ENCODE measurements at places on chromosomes 2 and 18.

DNA sequence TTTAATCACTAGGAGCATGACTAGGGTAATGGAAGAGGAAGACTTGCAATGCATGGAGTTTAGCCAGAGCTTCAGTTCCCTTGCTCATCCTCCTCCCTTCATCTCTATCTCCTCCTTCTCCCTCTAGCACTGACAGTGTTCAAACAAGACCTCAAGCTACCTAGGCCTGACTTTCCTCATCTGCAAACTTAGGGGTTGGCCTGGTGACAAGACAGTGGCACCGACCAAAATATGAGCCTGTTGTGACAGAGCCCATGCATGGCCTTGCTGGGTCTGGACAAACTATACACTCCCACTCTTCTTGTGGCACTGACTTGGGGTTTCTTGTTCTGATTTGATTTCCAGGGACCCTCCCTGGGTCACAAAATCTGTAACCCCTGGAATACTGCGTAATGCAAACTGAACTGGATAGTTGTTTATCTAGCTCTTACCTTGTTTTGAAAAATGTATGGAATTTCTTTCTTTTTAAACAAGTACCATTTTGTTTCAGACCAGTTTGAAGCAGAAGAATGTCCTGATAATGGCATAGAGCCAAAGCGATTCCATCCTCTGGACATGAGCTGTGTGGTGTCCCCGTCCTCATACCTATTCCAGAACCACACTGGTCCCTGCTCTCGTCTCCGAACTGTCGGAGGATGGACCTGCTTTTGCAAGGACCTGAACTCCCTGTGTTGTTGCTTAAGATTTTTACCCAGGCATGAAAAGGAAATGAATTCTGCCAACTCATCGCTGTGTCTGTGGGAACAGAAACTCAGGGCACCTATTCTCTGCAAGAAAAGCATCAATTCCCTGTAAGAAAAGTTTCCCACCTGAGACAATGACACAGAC lies 33.4 kb upstream of the PPP4R1 start:
- peak; percentile 8 for DNase-seq

DNA sequence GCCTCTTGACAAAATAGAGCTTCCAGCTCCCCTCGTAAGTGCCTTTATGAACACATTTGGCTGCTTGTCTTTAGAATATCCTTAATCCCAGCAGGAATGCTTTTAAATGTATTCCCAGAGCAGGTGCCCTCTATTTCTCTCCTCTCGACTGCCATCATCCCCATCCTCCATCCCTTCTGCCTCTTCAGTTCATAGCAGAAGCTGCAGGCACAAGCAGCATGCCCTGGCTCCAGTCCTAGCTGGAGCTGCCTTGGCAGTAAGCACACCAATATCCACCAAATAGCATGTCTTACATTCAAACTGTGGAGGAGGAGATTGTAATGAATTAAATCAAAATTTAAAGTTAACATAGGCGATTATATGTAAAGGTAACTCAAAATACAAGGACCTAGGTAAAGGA lies 891.3 kb upstream of the SLC39A10 start:
- DNase-seq, result no peak

- no peak for DNase-seq
These were observed 101.7 kb upstream of the PGAP1 start for GRCh38 chr2:197028230-197028629.

DNA sequence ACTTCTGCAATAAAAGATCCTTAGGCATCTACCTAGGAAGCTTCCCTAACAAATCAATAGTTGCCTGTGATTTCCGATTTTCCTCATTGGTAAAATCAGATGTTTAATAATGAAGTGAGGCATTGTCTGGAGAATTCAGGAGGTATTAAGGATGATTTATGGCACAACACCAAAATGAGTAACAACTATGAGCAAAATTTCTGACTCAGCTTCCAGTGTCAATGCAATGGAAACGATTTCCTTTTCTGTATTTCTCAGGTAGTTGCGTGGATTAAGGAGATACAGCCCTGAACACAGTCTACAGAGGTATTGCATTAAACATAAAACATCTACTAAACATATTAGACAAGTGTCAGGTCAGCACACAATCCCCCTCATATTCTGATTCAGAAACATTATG lies 99.5 kb downstream of the EPB41L3 start:
- DNase-seq, result no peak

- no peak for DNase-seq
These were observed 594.3 kb upstream of the NETO1 start for GRCh38 chr18:73462092-73462491.

DNA sequence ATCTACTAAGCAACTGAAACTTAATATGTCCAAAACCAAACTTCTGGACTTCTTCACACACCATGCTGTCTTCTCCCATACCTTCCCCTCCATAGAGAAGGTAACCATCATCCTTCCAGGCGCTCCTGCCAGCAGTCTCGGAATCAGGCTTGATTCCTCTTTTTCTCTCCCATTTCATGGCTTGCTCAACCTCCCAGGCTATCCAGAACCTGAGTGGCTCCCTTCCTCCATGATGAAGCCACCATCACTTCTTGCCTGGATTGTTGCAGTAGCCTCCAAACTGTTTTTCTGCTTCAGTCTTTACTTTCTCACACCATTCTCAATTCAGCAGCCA lies 40.1 kb upstream of the NDUFV2 start:
- DNase-seq, result no peak

Data from NB4 (cell line).